NB4 (cell line): ENCODE measurements at places on chromosomes 11 and 22.

DNA sequence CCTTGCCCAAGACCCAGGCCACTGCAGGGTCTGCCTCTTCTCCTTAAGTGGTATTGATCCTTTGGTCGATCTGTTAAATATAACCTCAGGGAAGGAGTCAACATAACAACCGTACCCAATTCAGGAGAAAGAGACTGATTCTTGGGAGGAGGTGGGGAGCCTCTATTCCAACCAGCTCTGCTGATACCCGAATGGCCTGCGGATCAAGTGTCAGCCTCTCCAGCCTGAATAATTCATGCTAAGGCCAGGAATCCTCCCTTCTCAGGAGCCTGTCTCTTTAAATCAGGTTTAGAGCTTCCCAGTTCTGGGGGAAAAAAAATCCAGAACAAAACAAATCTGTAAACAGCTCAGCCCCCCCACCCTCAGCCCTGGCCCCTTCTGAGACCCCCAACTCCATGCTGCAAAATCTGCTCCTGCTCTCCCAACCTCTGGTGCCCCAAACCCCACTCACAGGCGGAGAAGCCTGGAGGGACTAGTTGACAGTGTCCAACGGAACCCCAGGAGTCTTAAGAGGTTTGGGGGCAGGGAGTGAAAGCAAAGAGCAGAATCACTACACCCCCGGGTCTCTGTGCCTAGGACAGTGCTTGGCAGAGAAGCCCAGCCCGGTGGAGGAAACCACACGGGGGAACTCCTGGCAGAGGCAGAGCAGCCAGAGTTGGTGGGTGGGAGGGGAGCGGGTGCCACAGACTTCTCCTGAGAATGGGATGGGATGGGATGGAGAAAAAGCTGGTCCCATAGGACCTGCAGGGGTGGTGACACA lies 863 bp upstream of the TPBGL start:
- DNase-seq, result no peak

- DNase-seq, result no peak
Observed at GRCh38 chr11:16911186-16911585, 103.0 kb downstream of the PLEKHA7 start.

DNA sequence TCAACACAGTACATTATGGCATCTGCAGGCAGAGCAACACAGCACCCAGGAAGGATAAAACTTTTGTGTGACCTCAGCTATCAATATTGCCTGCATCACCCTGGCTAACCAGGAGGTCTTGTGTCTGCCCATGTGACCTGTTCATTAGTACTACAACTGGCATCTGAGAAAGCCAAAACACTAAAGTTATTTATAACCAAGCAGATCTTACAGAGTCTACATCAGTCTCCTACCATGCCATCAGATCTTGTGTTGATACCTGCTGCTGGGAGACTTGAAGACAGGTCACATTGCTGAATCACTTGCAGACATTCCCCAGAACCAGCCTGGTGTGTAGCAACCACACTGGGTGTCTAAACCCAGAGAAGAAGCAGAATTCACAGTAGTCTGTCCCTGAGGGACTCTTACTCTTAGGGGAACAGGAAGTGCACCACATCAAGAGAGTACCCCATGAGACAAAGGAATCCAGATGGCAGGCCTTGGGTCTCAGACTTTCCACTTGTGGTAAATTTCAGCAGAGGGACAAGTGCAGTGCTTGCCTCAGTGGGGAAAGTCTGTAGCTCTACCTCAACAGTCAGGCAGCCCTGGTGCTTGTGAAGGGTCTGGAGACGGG lies 7.0 kb downstream of the OR9G1 start:
- DNase-seq, result peak; percentile 13

- no peak for DNase-seq
Observed at GRCh38 chr11:28836285-28837081, 728.3 kb downstream of the METTL15 start.

GRCh38 chr22:41123151-41123550 lies 30.8 kb downstream of the EP300 start:
- no peak for DNase-seq

- DNase-seq, result no peak
Observed at GRCh38 chr22:30471616-30472318, at the start of gene SEC14L3. TSS of gene SEC14L3 (minus strand) at chr22:30472017. CDS start at chr22:30471958, 59 bp downstream.

DNA sequence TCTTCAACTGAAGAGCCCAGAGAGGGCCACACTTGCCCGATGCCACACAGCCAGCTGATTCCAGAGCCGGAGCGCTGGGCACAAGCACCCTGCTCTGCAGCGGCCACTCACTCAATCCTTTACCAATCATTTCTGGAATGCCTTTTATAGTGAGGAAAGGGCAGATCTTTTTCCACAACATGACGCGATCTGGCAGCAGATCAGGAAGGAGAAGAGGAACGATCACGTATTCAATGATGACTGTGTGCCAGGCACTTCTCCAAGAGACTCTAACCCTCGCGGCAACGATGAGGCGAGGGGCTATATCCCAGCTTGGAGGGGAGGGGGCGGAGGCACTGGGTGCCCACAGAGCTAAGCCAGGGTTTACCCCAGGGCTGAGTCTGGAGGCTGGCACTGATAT lies 56.3 kb upstream of the TCF20 start:
- no peak for DNase-seq

GRCh38 chr11:124445646-124446150 lies at the start of gene OR8B8:
TSS of gene OR8B8 (minus strand) at chr11:124445696. CDS start at chr11:124441085, 4,611 bp downstream.
- no peak for DNase-seq

DNA sequence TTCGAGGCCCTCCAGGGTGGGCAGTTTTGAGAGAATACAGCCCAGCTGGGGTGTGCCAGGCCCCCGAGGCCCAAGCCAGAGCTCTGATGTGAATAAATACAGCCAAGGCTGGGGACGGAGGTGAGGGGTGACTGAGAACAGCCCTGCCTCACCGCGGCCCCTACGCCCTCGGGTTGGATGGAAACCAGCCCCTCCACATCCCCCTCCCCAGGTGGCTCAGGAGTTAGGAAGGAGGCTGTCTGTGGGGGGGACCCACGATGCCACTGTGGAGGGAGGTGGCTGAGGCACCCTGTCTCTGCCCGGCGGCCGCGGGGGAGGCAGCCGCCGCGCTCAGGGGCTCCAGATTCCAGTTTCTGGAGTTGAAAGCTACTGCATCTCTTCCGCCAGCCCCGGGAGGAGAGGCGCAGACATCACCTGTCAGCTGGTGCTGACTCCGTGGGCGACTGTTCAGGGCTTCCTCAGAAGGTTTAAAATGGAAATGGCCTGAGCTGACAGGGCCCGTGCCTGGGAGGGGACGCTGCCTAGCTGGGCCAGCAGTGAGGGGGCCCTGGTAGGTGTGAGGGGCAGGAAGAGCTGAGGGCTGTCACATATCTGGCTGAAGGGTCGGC lies 1.4 kb downstream of the FLRT1 start:
- no peak for DNase-seq

GRCh38 chr11:77779935-77780334 lies 40.6 kb downstream of the RSF1 start:
- DNase-seq, result peak; percentile 47

GRCh38 chr22:24576778-24577177 lies 16.1 kb downstream of the LRRC75B start:
- no peak for DNase-seq

DNA sequence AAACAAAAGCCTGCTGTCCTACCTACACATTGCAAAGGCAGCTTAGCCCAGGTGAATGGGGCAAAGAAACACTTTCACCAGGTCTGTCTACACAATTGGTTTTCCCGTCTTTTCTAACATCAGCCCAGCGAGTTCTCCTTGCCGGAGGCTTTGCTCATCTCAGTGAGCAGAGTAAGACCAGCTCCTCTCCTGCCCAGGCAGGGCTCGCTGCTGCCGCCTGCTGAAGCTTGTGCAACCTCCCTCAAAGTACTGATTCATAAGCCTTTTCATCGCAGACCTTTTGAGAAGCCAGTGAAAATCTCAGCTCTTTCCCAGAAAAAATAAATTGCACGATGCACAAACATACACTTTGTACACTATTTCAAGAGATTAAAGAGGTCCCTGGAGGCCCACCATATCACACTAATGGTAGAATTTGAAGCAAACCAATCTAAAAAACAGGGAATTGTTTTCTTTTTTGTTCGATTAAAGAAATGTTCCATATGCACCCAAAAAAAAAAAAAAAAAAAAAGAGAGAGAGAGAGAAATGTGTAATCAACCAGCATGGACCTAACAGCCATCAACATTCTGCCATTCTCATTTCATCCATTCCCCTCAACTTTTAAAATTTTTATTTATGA lies 328.1 kb upstream of the MPPED2 start:
- peak; percentile 21 for DNase-seq

DNA sequence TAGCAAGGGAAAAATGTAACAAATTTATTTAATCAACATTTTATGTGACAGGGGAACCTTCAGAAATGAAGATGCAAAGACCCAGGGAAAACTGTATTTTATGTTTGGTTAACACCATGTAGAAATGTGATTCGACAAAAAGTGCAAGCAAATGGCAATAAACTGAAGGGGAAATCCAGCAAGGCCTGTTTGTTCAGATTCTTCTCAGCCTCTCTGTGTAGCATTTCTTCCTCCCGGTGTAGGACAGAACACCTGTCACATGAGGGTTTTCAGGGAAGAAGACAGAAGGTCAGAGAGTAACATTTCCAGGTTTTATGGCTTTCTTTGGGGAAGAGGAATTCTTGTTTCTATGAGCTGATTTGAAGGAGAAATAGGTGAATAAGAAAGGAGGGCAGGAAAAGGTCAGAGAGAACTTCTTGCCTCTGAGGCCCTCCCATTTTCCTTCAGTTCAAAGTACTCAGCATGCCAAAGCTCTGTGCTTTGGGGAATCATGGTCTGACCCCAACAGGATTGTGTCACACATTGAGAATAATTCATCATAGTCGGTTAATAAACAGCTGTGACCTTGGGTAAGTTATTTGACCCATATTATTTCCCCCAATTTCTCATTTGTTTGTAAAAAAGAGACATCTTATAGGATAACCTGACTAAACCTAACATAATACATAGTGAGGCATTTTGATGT lies 45.5 kb upstream of the ME3 start:
- DNase-seq, result no peak

DNA sequence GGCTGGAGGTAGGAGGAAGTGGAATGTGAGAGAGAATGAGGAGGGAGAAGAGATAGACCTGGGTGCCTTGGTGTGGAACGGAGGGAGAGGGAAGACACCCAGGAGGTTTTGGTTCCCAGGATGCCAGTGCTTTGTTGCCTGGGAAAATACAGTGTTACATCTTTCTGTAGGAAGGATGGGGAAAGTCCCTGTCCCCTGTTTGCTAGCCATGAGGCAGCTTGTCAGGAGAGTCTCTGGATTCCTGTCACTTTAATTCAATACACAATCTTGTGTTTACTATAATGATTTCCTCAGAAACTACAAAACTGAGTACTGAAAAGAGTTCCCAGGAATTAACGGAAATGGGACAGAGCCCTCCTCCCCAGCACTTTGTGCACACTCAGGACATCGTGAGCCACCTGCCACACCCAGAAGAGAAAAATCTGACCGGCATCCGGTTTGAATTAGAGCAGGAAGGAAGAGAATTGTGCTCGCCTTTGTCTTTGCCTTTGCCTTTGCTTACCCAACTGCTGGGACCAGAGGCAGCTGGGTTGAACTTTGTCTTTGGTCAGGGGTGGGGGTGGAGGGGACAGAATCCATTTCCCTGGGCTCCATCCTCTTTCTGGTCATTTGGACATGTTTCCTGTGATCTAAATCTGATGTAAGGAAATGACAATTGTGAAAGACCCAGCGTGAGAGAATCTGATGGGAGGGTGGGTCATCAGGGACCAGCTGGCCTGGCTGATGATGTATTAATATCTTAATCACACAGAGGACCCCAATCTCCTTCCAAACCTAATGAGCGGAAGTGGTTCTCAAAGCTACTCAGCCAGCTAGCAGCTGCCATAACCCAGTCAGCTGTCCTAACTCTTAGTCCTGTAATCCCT lies 1.3 kb upstream of the LIMK2 start:
- DNase-seq, result no peak
